Germinal center (tissue), 1 donor: ENCODE measurements at places on chromosomes 5 and 9.
A peak's percentile ranks its signal among the peaks of the same experiment; 100 is the strongest.

- DNase-seq, result no peak
Measured at GRCh38 chr9:134188386-134189144, 24.2 kb upstream of the RNU6ATAC start.

GRCh38 chr9:122058709-122059108 lies 34.4 kb downstream of the TTLL11 start:
- no peak for DNase-seq

- peak; percentile 45 for DNase-seq
Measured at GRCh38 chr9:33227008-33227398, 13.0 kb upstream of the SPINK4 start.

DNA sequence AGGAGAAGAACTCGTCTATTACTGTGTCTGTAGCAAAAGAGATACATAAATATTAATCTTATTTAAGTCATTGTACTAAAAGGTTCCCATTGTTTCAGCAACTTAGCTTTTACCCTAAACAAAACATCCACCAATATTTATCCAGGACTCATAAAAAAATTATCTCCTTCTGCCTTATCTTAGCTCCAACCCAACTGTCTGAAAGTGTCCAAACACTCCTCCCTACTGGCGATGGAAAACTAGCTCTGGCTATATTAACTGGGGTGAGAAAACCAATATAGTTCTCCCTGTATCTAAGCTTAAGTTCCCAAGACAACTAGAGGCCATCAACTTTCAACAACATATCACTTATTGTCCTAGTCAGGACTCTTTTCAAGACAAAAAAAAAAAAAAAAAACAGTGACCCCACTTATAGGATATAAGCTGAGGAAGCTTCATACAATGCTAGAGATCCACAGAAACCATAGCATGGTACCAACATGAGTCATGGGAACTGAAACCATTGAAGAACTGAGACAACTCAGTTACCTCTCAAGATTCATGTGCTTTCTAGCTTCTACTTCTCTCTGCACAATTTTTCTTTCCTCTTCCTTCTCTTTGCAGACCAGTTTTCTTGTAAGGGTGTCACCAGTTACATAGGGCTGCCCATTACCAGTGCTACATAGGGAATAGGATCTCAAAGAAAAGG lies 150.7 kb upstream of the RASA1 start:
- DNase-seq, result no peak

DNA sequence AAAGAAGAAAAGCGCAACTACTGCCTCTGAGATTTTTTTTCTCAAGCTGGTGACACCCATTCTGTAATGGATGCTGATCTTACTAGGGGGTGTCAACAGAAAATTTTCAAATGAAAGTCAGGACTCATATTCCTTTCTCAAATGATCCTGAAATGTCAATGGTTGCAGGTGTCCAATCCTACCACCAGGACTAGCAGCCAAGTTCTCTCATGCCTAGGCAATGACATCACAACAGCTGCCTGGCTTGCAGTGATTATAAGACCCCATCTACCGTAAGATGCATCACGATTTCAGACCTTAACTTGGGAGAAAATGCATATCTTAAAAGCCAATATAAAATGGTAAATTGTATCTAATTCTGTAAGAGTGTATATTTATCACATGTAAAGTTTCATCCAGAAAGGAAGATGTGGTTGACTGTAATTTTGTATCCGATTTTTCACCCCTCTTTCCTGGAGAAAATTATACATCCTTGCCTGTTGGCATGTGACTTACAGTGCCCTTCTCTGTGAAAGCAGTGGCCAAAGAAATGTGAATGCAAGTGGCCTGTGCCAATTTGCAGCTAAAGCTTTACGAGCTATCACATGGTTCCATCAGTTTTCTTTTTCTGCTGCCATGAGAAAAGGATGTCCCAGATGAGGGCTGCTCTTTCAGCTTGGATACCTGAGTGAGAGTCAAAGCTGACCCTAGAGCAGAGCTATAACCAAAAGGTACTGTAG lies 104.4 kb downstream of the DENND1A start:
- DNase-seq, result no peak

DNA sequence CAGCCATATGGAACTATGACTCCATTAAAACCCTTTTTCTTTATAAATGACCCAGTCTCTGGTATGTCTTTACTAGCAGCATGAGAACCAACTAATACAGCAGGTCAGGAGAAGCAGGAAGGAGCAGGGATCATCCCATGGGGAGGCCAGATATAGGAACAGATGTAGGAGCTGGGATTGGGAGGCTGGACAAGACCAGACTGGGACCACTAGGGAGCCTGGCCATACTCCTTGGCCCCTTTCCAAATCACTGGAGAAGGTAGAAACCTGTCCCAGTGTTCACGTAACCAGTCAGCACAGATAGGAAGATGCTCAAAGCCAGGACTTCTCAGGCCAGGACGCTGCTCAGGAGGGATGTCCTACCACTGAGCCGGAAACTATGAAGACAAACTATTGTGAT lies 95.5 kb downstream of the LMX1B start:
- no peak for DNase-seq

GRCh38 chr5:179413086-179413690 lies 67.9 kb upstream of the ADAMTS2 start:
- DNase-seq, result no peak

DNA sequence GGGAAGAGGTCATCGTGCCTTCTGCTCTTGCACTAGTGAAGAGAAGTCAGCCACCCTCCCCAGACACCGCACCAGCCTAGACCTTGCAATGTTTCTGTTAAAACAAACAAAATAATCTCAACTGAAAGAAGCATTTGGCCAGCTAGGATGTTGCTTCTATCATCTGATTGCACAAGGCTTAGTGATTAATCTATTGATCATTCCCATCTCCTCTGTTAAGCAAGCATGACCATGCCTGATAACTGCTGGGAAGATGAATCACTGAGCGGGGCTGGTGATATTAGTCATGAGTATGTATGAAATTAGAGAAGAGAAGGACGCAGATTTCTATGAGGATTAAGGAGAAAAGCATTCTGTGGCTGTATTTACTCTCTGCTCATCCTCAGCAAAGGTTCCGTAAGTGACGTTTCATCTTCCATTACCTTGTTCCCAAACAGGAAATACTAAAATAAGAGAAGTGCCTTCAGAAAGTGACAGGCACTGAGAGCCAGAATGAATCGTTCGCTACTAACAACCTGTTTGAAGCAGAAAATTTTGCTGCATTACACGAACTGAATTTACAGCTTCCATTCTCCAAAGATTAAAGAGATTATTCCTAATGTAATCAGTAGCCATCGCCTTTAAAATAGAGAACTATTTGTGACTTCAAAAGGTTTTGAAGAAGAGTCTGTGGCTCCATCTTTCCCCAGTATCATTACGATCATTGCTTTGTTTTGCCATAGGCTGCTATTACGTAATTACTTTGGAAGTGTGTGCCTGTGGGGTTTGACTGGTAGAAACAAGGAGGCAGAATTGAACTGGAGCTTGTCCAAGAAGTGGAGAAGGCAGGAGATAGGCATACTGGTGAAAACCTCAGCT lies 219.1 kb downstream of the MED10 start:
- DNase-seq, result no peak

DNA sequence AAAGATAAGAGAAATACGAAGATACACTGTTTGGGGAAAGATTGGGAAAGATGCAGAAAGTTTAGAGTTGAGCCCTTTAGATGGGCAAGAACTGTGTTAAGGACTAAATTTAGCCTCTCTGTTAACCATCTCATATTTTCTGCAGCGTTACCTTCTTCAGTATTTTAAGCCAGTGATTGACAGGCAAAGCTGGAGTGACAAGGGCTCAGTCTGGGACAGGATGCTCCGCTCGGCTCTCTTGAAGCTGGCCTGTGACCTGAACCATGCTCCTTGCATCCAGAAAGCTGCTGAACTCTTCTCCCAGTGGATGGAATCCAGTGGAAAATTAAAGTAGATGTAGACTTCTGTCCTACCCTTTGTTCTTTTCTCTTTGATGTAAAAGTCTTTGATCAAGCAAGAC lies 26.4 kb upstream of the LNPEP start:
- DNase-seq, result no peak

DNA sequence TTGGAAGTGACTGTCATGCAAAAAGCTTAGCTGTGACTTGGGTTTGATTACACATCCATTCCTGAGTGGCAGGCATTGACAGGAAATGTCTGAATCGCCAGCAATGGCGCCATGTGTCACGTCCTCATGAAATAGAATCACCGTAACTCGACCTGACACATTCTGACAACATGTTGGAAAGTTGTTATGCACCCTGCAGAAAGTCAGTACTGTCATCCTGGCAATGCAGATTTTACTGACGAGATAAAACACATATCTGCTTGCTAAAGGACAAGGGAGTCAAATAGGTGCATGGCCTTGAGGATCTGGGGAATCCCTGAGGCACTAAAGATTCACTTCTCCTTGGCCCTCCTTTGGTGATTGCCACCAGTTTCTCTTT lies 344.2 kb downstream of the SPATA31D1 start:
- DNase-seq, result no peak

- DNase-seq, result no peak
Measured at GRCh38 chr5:945691-946551, 53.2 kb downstream of the TRIP13 start.

DNA sequence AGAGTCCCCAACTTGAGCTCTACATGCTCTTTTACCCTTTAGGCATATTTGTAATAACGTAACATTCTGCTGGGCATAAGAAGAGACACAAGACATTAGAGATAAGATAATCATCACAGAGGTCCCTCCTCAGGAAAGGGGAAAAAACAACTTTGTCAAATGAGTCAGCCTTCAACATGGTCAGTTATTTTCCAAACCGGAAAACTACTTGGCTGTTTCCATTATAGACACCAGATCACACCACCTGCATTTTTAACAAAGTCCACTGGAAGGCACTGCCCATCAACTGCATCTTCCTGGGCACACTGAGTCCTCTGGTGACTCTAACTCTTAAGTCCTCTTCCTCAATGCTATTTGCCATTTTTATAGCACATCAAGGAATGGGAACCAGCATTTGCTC lies 221.8 kb downstream of the FAM114A2 start:
- no peak for DNase-seq

DNA sequence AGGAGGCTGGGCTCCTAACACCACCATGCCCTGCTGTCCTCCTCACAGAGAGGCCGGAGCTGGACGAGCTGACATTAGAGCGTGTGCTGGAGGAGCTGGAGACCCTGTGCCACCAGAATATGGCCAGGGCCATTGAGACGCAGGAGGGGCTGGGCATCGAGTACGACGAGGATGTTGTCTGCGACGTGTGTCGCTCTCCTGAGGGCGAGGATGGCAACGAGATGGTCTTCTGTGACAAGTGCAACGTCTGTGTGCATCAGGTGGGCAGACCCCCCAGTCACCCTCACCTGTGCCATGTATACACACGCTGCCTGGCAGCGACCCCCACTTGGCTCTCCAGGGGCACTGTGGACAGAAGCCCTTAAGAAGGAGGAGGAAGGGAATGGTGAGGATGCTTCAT lies 35.2 kb downstream of the JADE2 start:
- DNase-seq, result no peak

DNA sequence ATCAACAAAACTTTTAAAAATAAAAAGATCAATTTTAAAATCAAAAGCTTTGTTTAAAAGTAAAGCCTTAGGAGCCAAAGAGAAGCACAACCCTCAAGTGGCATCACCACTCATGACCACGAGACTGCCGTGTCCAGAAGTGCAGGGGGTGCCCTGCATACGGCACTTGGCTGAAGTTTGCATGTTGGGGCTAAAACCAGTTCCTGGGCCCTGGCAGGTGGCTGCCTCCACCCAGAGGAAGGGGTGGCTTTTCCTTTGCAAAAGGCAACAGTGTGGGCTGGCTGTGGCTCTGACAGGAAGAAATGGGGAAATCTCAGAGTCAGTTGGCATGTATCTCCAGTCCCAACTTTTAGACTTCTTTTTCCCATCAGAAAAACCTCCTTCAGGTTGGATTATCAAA lies 15.3 kb downstream of the TRMO start:
- DNase-seq, result no peak

GRCh38 chr5:146213210-146213826 lies 9.9 kb downstream of the RBM27 start:
- no peak for DNase-seq

DNA sequence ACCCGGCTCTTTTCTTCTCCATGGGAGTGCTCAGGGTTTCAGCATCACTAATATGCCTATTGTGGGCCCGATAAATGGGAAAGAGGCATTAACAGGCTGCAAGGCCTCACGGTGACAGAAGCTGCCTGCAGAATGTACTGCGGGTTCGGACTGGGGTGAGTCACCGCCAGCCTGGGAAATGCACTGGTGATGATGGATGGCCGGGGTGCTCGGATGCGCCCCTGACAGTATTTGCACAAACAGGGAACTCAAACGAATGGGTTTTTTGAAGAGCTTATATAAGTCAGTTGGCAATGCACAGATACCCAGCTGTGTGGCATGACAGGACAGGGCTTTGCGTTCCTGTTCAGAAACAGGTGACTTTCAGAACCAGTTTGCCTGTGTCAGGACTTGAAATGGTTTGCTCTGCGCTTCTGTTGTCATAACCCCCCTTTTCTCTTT lies 42.0 kb upstream of the PITX1 start:
- no peak for DNase-seq

DNA sequence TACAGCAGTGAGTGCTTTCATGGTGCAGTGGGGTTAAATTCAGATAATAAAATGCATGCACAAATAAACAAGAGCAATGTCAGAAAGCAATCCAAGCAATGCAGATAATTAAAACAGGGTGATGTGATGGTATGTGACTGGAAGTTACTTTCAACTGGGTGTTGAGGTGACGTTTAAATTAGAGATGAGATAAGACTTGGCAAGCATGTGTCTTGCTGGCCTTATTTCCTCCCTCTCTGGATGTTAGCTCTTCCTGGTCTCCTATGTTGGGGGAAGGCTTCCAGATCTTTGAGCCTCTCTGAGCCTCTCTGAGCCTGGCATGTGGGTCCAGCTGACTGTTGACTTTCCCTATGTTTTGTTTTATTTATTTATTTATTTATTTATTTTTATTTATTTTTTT lies 54.4 kb downstream of the DOCK2 start:
- DNase-seq, result no peak
